ENCODE measurements at places on chromosomes 7 and 10.

DNA sequence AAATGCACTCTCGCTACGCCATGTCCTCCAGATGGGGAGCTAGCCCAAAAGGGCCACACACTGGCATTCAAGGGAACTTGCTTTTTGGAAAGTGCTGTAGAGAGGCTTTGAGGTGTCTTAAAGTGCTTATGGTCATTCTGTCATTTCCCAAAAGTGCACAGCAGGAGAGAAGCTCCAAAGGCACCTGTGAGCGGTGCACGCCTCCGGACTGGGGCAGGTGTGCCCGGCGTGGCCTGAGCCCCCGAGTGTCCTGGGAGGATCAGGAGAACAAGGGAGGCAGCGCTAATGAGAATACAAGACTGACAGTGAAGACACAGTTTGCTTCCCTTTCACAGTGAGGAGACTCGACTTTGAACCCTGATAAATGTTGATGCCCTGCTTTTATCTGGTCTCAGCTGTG lies 419.0 kb upstream of the MKI67 start:
- DNase-seq = no peak

- no peak for DNase-seq
These were observed 49.4 kb downstream of the MRPL32 start for GRCh38 chr7:42981601-42982000.

DNA sequence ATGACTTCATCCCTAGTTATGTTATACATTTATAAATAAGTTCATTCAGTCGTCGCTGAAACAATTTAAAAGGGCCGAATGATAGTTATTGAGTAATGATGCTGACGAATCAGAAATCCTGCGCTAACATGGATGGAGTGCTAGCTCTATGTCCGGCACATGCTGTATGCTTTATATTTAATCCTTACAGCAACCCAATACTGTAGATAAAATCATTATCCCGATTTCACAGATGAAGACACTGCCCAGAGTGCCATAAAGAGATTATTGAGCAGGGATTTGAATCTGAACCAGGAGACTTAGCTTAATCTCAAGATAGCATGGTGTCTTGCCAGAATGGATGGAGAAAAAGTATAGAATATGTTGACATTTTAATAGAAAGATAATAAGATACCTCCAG lies 1.1 kb upstream of the ICA1 start:
- DNase-seq = no peak

DNA sequence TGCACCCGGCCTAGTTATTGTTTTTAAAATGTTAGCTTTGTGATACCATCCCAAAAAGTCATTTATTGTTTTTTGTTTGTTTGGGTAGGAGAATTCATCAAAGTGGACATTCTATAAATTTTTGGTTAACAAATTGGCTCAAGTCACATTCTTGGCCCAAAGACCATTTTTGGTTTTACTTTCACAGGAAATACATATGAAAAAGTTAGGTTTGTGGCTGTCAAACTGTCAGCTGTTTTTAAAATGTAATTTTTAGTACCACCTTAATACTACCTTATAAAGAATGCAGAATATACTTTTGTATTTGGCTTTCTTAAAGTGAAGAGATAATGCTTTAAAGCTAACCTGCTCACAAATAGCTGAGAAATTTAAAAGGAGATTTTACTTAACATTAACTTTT lies 25.1 kb downstream of the TMEM168 start:
- no peak for DNase-seq

- no peak for DNase-seq
These were observed 16.3 kb downstream of the ABI1 start for GRCh38 chr10:26844396-26844975.

- no peak for DNase-seq
These were observed 48.3 kb downstream of the ABLIM1 start for GRCh38 chr10:114609518-114610426.

DNA sequence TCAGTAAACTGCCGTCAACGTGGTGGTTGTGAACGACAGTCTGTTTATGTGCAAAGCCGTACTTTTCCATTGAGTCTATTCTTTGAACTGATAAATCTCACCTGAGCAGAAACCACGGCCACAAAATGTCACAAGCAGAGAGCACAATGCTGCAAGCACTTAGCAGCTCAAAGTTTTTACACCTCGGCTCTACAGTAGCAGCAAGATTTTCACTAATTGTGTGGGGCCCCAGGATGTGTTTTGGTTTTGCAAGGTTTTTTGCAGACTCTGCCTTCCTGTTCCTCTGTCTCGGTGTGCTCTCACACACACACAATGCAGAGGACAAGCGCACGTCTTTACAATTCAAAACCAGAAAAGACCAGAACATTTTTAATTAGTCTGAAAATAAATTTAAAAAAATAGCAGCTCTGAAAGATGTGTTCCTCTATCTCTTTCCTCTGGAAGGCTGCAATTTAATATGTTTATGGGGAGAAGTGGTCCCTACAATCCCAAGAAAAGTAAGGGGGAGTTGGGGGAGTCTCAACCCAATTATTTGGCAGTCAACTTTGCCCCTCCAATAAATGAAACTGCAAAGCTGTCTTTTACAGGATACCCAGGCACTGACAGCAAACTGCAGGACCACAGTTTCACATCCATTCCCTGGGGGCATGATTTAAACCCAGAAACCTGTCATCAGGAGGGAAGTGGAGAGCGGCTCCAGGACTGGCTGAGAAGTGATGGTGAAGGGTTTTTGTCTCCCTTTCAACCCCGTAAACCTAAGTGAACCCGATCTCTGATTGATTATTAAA lies 73.8 kb upstream of the SFMBT2 start:
- no peak for DNase-seq

- DNase-seq = no peak
These were observed 844 bp downstream of the GRM3 start for GRCh38 chr7:86644282-86645224.

DNA sequence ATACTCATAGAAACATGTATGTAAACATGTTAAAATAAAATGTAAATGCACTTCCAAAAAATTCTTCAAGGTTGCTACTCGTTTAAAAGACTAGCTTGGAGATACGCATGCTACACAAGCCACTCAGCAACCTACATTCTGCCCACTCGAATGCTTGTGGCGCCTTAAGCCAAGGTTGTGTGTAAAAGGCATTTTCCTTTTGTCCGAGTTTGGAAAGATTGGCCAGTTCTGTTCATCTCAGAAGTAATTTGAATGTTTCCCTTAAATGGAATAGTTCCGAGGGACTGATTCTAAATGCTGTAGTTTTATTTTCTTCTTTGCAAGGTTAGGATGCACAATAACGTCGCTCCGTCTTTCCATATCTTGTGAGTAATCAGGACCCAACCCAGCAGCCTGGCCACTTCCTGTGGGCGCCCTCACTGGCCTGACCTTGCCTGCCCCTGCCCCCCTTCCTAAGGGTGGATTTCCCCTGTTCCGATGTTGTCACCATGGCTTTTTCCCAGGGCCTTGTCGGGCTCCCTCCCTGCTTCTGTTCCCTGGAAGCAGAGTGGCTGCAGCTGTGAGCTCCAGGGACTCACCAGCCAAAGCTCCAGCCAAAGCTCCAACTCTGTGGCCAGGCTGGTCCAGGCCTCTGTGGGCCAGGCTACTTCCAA lies 70.6 kb downstream of the PTPRE start:
- DNase-seq = no peak

All from NCI-H1092 (cell line).